Fibroblast of the conjunctiva (primary cell): ENCODE measurements at places on chromosomes 6 and 20.

GRCh38 chr6:105900125-105900937 is 185.8 kb upstream of the PRDM1 start:
- peak; percentile 52 for DNase-seq

DNA sequence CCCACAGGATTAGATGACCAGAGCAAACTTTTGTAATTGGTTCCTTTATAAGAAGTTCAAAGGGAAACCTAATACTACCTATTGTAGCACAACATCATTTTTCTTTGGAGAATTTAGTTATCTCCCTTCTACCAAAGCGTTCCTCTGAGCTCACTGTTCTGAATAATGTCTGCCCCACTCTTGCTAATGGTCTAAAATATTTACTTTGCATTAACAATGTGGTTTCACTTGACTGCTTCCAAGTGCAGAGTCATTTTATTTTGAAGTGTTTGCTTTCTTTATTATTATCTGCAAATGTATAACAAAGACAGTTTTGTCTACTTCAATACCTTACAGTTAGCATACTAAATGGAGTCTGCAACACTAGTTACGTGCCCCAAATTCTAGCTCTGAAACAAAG is 15.0 kb downstream of the TRAPPC3L start:
- no peak for DNase-seq

DNA sequence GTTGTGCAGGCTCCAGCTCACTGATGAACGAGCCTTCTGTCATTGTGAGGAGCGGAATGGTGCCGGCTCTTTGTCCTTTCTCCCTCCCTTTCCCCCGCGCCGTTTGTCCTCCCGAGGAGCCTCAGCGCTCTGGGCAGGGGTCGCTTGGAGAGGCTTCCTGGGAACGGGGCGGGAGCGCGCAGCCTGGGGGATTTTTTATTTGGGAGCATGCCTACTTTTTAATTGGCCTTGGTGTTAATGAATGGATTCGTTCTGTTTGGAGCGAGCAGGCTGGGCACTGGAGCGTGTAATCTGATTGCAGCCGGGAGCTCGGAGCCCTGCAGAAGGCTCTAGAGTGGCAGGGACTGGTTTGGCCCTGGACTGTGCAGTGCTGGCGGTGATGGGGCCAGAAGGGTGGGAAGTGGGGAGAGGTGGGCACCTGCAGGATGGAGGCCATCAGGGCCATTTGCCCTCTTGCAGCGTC is 118.8 kb downstream of the CDH4 start:
- no peak for DNase-seq

DNA sequence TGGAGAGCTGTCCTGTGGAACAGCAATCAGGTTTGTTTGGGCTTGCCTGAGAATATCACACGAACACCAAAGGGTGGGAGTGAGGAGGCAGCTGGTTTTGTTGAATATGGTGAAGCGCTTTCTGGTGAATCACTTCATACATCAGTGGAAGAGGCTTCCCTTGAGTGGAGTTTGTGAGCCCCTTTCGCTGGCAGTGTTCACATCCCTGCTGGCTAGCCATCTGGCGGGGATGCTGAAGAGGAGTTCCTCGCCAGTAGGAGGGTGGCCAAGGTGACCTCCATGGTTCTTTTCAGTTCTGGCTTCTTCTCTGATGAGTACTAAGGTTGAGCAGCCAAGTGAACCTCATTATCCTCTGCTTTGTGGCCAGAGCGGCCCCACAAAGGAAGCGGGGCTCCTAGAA is 37.7 kb upstream of the RNF8 start:
- no peak for DNase-seq

GRCh38 chr6:89008001-89008814 is 44.8 kb upstream of the RNGTT start:
- DNase-seq = no peak

DNA sequence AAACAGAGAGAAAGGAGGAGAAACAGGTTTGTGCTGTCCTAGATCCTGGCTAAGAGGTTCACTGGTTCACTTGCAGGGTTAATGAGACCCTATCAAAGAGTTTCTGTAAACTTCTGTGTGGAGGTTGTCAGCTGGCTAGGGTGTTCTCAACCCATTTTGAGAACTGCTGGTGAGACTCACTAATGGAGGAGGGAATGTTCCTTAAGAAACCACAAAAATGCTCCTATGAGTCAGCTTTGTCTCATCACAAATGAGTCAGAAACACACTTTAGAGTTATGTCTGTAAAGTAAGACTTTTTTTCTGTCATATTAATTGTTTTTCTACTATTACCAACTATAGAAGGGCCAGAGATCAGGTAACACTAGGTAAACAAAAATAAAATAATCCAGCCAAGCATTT is 884.4 kb downstream of the PHF3 start:
- peak; percentile 87 for DNase-seq

GRCh38 chr20:62770111-62770910 is 26.0 kb upstream of the MRGBP start:
- no peak for DNase-seq

DNA sequence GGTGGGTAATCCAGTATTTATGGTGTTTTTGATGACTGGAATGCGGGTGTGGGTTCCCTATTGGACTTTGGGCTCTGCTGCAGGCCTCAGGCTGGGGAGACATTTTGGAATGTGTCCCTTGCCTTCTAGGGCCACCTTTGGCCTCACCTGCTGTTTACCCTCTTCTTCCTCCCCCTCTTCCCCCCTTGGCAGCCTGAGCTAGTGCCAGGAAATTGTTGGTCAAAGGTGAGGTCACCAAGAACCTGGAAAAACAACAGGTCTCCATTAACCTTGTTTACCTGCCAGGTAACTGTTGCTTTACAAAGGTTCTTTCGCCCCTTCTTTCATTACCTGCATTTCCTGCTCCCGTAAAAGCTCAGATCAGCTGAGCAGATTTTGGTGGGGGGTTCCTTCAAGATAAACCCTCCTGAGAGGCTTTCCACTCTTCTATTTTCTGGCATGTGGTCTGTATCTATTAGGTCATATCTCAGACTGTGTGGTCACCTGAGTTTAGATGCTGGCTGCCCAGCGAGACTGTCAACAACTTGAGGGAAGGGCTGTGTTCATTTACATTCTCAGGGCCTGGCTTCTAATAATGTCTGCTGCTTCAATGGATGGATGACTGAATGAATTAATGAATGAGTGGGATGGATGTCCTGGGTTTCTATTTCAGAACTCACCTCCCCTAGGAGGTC is 34.7 kb downstream of the VEGFA start:
- no peak for DNase-seq

GRCh38 chr6:97128507-97128906 is 154.5 kb downstream of the MMS22L start:
- no peak for DNase-seq
